ENCODE measurements at places on chromosomes 13 and 19.

DNA sequence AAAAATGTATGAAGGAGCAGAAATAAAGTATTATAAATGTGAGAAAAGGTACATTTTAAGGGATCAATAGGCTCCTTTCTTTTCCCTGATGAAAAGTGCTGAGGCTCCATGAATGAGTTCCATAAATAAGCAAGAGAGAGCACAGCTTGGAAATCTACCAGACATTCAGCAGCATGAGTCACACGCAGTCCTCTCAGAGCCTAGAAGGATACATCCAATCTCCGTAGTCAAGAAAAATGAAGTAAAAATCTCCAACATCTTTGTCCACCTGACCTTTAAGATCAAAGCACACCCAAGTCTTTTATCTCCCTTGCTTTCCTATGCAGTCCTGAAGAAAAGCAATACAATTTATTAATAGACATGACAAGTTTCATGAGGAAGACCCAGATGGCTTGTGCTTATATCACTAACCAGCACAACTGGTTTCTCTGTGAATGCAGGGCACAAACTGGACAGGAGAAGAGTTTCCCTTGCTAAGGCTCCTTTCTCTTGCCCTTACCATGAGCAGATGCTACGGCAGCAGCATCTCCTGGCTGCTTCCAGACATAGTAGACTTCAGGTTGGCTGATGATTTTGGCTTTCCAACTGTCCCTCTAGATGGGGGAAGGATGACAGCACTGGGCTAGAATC is 730.8 kb downstream of the EFNB2 start:
- DNase-seq: no peak

DNA sequence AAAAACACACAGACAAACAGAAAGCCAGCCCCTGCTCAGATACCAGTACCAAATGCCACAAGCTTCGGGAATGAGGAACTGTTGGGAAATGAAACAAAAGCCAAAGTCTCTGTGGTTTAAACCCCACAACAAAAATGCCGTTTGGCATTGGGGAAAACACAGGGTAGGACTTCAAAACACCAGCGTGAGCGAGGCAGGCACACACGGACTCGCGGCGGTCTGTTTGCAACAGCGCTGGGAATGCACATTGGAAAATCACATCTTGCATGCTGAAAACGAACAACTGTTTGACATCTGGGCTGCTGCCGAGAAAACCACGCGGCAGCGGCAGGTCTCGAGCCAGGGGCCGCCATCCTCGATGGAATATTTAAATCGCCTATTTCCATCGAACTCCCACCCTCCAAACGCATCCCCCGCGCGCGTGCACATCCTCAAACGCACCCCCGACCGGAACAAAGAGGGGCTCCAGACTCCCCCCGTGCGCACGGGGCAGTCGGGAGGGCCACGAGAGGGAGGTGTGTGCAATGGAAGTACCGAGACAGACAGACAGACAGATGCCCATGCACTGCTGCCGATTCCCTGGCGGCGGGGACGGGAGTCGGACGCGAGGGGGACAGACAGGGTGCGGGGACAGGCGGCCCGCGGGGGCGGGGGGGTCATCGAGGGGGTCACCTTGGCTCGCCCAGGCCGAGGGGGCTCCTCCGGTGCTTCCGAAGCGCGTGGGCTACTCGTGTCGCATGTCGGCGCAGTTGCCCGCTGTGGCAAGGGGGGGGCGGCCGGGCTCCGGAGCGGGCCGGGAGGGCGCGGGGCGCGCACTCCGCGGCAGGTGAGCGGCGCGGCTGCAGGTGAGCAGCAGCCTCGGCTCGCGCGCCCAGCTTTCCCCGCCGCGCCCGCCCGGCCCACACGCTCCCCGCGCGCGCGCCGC is at the start of gene GPR12:
GPR12 (minus strand) TSS at position 880 of the 925 bp plus-strand sequence. CDS start 959 bp downstream, outside the sequence.
- peak; percentile 16 for DNase-seq

- DNase-seq: no peak
Observed at GRCh38 chr19:40693896-40694295, 3.4 kb upstream of the NUMBL start.

GRCh38 chr13:103788061-103788652 is 721.9 kb upstream of the SLC10A2 start:
- DNase-seq: peak; percentile 16

DNA sequence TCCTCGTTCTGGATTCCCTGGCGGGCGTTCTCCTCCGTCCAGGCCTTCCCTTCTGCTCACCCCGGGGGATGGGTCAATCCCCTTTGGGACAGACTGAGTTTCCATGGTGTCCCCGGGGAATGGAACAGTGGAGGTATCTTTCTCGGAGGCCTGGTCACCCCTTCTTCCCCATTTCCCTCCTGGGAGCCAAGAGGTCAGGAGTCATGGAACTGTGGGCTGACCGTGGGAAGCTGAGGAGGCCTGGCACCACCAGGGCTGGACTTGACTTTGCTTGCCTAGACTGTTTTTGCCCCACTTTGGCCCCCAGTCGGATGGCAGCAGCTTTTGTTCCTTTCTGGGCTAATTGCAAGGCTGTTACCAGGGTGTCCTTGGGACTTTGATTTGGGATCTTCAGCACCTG is 2.0 kb downstream of the NACC1 start:
- no peak for DNase-seq

Measured in WTC11 (cell line).